ENCODE measurements at places on chromosomes 5 and 9.

GRCh38 chr5:61496860-61497259 lies 164.8 kb downstream of the ZSWIM6 start:
- DNase-seq, result no peak

DNA sequence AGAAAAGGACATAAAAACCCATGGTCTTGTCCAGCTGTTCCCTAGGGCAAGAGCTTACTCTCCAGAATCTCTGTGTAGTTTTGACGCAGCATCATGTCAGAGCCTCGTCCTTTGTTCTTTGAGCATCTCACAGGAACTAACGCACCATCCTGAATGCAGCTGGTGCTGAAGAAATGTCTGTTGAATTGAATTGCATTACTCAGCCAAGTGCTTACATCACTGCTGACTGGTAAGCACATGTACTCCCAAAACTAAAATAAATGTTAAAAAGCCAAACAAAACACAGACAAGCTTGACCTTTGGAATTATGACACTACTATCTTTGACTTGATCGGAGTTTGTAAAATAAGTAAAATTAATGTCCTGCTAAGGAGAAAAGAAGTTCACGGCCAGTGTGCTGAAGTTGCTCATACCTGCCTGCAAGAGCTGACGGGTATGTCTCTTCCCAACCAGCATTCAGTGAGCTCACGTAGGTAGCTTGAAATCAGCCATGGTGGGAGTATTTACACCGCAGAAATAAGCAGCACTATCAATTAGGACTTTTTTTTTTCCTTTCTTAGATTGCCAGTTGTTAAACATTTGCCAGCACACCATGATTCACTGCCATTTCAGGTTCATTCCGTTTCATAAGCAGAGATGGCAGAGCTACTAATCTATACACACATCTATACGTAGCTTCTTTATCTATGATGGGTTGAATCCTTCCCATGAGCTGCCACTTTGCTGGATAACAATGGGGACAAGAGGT lies 310.6 kb upstream of the MSX2 start:
- DNase-seq, result no peak

- no peak for DNase-seq
These were observed 96.5 kb upstream of the LHFPL2 start for GRCh38 chr5:78744951-78745534.

GRCh38 chr9:130426883-130427282 lies 17.9 kb upstream of the ASS1 start:
- no peak for DNase-seq

DNA sequence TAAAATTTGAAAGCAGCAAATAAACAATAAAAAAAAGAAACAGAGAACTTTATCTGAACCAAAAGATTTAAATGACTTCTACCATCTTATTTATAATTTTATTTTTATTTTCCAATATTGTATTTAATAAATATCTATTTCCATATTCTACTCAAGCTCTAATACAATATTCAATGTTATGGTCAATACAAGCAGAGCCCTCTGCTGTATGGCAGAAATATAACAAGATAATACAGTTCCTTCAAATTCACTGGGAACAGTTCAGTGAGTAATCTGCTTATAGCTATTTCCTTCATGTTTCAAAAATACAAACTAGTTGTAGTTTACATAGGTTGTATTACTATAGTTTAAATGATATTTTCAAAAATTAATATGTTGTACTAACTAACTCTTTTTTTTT lies 332.7 kb downstream of the PRDM9 start:
- DNase-seq, result no peak

- no peak for DNase-seq
These were observed 44.9 kb upstream of the ZNF462 start for GRCh38 chr9:106818034-106818433.

DNA sequence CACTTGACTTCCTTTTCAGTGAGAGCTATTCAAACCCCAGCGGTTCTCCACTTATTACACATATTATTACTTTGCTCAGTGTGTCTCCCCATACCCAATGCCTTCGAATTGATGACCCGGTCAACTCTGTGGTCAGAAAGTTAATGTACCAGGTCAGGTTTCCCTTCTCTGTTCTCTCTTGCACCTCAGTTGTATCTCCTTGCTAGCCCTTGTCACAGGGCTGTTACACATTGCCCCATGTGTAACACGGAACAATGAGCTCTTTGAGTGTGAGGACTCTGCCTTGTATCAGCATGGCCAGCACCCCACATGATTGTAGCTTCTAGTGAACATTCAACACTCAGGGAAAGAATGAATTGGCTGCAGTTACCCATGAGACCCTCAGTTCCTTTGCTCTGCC lies 73.6 kb downstream of the DOCK2 start:
- no peak for DNase-seq

DNA sequence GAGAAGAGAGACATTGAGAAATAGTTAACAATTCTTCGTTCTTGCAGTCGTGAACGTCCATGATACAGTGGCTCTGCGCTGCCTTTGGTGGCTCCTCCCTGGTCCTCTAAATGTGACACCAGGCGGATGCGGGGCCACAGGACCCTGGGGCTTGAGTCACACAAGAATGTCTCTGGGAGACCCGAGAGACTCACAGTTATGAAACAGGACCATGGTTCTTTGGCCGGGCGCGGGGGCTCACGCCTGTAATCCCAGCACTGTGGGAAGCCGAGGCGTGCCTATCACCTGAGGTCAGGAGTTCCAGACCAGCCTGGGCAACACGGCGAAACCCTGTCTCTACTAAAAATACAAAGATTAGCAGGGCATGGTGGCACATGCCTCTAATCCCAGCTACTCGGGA lies 767 bp upstream of the ZDHHC11 start:
- no peak for DNase-seq

DNA sequence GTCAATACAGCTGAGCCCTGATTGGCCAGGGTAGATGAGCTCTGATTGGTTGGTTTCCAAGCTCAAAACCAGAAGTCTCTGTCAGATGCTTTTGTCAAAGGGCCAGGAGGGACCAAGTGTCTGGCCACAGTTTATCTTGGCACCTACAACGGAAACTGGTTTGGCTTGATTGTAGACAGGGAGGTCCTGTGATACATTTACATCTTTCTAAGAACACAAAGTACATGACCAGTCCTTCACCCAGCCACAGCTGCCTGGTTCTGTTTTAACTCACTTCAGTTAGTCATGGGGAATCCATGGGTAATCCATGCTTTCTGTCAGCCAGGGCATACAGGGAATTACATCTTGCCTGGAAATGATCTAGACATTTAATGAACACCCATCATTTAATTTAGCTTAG lies 171.2 kb downstream of the SLC12A2 start:
- no peak for DNase-seq

DNA sequence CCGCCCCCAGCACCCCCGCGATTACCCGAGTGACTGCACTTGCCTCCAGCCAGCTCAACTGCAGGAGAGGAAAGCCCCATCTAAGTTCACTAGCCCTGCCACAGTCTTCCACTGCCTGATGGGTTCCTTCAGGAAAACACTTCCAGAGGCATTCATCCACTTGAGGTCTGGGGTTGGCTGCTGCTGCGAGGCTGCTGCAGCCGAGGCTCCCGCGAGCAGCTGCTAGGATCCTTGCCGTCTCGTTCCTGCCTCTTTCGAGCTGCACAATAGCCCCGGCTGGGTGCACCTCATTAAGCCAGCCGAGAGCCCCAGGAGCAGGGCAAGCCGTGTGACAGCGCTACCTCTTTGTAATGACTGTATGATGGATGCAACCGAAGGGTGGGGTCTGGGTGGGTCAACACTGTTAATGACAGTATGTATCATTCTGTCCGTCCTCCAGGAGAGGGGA lies 24.2 kb upstream of the ELAVL2 start:
- no peak for DNase-seq

DNA sequence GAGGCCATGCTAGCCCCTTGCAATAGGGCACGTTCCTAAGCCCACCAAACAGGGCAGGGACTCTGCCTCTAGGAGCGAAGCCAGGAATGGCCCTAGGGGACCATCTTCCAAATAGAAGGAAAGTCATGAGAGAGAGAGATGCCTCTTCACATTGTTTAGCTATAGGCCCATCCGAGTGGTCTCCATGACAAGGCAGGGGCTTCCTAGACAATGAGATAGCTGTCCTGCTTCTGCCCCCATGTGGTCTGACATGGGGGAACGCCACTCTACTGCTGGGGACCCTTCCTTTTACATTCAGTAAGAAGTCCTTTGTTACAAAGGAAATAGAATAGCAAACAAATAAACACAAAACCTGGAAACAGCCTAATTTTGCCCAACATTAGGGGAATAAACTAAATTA lies 17.9 kb upstream of the KIF4B start:
- no peak for DNase-seq

DNA sequence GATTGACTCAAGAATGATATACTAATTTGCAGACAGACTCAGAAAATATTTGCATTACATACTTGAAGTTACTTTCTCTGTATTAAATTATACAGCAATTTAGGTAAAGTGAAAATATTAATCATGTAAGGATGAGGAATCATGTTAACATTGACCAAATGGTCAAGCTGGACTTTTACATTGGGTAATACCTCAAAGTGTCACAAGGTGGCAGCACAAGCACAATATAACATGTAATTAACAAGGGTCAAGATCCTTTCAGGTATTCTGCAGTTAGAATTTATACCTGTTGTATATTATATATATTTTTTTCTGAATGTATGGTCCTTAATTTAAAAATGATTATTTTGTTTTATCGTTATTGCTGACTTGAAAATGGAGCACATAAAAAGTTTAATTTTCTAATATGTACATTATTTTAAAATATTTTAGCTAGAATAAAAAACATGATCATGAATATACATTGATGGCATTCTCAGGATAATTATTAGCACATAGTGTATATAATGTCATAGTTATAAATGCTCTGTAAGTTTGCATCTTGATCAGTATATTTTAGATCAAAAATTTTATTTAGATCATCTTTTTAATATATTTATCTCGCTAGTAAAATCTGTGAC lies 8.6 kb downstream of the HAPLN1 start:
- no peak for DNase-seq

DNA sequence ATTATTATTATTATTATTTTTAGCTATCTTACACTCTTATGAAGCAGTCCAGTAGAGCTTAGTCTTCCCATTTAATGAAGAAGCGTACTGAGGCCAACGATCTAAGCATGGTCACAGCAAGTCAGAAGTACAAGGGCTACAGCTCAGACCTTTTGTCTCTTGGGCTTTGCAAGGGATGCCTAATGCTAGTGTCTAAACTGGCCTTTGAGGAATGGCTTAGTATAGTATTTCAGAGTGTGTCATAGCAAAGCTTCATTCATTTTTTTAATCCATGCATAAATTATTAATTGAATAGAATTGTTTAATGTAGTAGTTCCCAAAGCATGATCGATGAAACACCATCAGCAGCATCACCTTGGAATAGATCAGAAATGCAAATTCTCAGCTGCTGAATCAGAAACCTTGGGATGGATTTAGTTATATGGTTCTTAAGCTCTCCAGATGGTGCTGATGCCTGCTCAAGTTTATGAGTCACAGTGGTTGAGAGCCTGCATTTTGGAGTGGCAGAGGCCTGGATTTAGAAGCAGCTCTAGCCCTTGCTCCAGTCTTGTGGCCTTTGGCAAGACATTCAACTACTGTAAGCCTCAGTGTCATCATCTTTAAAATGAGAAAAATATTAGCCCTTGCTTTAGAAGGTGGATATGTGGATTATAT lies 6.1 kb downstream of the IL12B start:
- DNase-seq, result no peak

DNA sequence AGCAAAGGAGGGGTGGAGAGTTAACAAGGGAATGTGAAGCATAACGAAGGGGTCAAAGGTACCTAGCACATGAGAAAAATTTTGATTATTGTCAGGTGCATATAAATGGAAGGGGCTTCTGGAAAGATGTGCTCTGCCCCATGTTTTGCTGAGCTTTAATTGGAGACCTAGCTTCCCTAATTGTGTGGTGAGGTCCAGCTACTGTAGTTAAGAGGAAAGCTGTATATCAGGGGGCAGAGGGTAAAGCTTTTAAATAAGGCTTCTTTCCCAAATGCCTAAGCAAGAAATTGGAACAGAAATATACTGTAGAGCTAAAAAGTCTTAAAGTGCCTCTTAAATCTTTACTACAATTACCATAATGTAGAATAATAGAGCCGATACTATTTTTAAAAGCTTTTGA lies 267.2 kb downstream of the MAT2B start:
- DNase-seq, result no peak

DNA sequence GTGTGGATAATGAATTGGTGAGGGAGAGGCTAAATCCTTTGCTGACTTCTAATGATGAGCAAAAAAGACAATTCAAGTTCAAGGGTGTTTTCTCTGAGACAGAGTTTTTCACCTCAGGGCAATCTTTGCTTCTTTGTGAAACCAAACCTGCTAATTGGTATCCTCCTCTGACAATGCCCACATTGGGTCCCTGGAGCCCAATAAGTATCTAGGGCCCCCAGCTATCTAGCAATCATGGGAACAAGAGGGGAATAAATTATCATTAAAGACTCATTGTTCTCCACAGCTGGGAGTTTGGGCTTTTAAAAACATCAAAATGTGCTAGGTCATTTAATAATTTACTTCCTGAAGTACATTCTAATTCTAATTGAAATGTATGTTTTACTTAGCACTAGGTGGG lies 227.3 kb downstream of the TMEM167A start:
- no peak for DNase-seq

DNA sequence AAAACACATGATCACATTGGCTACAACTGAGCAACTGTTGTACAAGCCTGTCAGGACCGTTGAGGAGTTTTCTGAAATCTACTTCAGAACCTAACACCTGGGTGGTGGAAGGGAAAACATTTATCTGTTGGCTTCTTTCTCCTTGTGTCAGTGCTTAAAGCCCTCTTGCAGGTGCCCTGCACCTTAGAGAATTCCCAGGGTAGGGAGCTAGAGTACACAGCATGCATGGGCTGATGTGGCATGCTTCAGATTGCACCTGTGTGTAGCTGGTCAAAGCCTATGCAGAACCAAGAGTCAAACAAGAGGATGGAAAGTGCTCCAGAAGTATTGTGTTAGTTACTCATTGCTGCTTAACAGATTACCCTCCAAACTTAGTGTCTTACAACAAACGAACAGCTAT lies 33.6 kb upstream of the ZBED3 start:
- no peak for DNase-seq

GRCh38 chr5:73853091-73853490 lies 227.1 kb downstream of the ARHGEF28 start:
- DNase-seq, result no peak

DNA sequence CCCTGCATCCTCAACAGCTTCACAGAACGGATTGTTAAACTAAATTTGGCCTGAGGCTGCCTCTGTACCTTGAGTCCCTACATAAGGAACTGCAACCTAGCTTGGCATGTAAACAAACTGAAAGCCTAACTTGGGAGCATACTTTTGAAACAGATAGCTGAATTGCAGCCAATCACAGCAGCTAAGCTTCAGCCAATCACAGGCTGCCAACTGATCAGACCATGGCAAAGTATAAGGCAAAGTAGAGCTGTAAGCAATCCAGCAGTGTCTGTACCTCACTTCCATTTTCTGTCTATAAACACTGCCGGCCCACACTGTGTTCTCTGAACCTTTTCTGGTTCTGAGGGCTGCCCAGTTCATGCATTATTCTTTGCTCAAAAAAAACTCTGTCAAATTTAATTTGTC lies 8.9 kb upstream of the ZNF483 start:
- DNase-seq, result no peak

- no peak for DNase-seq
These were observed at the start of gene GPR150 for GRCh38 chr5:95620030-95620869. Gene GPR150, plus strand, starts transcription at chr5:95620087. Its CDS starts 189 bp downstream, at chr5:95620276.
